ENCODE measurements at places on chromosomes 6 and 20.
A peak's percentile ranks its signal among the peaks of the same experiment; 100 is the strongest.

- no peak overlapping the region for H3K4me3 ChIP-seq
- no peaks in the 10 kb centered on the region for H3K27me3 ChIP-seq
- H3K4me1 ChIP-seq: no peaks in the 10 kb centered on the region
- H3K36me3 ChIP-seq: peaks cover 98% of the 10 kb centered on the region
These were observed 23.6 kb downstream of the SNX5 start for GRCh38 chr20:17944854-17945474.

DNA sequence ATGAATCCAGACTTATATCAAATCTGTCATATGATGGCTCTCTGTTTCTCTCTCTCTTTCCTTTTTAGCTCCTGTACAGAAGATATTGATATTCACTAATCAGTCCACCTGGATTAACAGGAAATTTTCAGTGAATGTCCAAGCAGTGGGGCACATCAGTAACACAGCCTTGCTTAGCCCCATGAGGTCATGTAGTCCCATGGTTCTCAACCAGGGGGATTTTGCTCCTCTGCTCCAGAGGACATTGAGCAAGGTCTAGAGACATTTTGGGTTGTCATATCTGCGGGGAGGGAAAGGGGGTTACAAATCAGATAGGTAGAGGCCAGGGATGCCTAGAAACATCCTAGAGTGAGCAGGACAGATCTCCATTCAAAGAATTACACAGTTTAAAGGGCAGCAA, 810 bp downstream of the GSTA1 start:
- no peaks in the 10 kb centered on the region for H3K4me1 ChIP-seq
- H3K4me3 ChIP-seq: no peak overlapping the region
- no peaks in the 10 kb centered on the region for H3K36me3 ChIP-seq
- no peak overlapping the region for H3K27ac ChIP-seq
- no peaks in the 10 kb centered on the region for H3K27me3 ChIP-seq

DNA sequence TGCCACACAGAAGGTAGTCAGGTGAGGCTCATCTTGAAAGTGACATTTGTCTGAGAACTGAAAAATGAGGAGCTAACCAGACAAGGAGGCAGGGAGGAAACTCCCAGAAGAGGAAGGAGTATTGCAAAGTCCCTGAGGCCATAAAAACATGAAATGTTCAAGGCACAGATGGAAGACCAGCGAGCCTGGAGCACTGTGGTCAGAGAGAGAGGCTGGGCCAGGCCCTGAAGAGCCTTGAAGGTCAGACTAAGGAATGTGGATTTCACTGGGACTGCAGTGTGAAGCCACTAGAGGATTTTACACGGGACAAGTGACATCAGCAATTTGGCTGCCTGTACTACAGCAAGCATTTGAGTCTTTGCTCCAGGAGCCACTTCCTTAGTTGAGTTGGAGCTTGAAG, 21.1 kb upstream of the TMEM181 start:
- H3K36me3 ChIP-seq: no peaks in the 10 kb centered on the region
- DNase-seq: no peak
- no peak overlapping the region for H3K4me3 ChIP-seq
- H3K27ac ChIP-seq: peak overlapping the region; percentile 3
- H3K4me1 ChIP-seq: peaks cover 17% of the 10 kb centered on the region

DNA sequence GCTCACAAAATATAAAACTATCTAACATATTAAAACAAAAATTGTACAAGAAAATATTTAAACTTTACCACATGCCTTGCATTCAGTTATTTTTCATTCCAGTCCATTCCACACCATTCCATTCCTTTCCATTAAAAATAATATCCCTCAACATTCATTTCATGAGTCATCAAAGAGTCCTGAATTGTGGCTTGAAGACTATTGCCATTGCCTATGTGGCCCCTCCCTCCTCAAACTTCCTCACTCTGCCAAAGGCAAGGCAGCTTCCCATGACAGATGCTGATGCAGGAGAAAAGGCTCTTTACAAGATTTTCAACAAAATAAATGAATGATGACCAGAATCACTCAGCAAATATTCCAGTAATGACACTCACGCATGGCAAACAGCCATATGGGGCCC, 31.7 kb downstream of the IL20RA start:
- H3K4me1 ChIP-seq: peaks cover 61% of the 10 kb centered on the region
- H3K27ac ChIP-seq: peak overlapping the region; percentile 9
- peaks cover 6% of the 10 kb centered on the region for H3K36me3 ChIP-seq
- peaks cover 4% of the 10 kb centered on the region for H3K27me3 ChIP-seq
- DNase-seq: no peak

DNA sequence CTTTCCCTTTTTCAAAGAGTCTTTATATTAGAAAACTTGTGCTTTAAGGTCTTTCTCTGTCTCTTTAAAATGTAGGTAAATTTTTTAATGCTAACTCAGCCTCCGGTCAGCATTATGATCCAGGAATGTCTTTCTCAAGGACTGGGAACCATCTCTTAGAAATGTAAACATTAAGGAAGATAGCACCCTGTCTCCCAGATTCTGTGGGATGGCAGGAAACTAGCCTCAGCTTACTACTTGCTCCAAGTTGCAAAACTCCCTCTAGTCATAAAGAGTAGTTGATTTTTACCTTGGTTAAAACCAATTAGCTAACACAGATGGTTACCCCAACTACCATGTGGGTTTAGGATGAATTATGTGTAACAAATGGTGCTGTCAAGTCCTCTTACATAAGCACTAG, 4.7 kb upstream of the TAAR1 start:
- H3K4me1 ChIP-seq: no peaks in the 10 kb centered on the region
- no peaks in the 10 kb centered on the region for H3K27me3 ChIP-seq
- no peaks in the 10 kb centered on the region for H3K36me3 ChIP-seq
- no peak for DNase-seq
- no peak overlapping the region for H3K4me3 ChIP-seq

DNA sequence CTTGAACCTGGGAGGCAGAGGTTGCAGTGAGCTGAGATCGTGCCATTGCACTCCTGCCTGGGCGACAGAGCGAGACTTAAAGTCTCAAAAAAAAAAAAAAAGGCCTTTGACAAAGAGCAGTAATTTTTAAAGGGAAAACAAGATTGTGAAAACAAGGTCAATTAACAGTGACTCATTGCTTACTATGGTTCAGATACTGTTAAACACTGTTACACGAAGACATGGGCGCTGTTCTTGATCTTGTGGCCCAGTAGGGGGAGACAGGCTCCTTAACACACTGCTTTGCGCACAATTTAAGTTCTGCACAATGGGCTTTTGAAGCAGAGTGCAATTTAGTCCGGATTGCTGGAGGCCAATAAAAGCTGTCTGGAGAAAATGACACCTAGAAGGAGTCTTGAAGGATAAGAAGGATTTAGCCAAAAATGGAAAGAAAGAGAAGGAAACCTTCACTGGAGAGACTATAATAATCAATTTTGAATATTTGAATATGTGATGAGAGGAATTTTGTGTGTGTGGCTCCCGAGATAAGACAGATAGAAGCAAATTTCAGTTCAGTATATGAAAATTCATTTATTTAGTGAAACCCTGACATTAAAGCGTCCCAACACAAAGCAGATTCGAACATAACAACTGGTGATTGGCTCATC, 6.0 kb upstream of the LATS1 start:
- no peak for DNase-seq
- H3K4me1 ChIP-seq: no peaks in the 10 kb centered on the region
- H3K27me3 ChIP-seq: no peaks in the 10 kb centered on the region

DNA sequence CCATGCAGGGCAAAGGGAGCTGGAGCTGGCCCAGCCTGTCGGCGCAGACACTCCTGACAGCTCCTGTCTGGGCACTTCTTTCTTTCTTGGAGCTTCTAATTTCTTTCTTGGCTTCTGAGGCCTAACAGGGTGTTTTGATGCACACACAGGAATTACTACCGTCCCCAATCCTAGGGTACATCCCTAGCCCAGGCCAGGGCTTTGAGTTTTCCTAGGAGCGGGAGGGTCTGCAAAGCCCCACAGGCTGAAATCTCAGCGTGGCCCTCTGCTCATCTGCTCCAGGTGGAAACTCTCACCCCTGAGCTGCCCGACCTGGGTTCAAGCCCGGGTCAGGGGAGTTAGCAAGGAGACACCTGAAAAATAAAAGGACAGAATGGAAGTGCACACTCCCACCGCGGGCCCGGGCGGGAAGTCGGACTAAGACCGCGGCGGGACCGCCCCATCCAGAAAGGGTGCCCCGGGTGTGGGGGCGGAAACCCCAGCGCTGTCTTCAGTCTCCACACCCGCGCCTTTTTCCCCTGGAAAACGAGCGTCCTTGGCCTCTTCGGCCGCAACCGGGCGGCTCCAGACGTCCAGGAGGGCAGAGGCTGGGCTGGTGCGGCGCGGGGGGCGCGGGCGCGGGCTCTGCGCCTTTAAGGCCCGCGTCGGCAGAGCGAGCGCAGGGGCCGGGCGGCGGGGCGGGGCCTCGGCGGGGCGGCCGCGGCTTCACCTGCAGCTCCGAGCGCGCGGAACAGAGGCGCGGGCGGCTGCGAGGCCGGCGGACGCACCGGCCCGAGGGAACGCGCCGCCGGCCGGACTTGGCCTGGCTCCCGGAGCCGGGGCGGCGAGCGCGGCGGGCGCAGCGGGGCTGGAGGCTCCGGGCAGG, at the start of gene CDH4:
TSS of gene CDH4 (plus strand) at position 733 of the 865 bp plus-strand sequence.
- DNase-seq: no peak
- H3K27me3 ChIP-seq: peaks cover 8% of the 10 kb centered on the region
- no peak within 1 kb of the TSS for H3K27ac ChIP-seq

DNA sequence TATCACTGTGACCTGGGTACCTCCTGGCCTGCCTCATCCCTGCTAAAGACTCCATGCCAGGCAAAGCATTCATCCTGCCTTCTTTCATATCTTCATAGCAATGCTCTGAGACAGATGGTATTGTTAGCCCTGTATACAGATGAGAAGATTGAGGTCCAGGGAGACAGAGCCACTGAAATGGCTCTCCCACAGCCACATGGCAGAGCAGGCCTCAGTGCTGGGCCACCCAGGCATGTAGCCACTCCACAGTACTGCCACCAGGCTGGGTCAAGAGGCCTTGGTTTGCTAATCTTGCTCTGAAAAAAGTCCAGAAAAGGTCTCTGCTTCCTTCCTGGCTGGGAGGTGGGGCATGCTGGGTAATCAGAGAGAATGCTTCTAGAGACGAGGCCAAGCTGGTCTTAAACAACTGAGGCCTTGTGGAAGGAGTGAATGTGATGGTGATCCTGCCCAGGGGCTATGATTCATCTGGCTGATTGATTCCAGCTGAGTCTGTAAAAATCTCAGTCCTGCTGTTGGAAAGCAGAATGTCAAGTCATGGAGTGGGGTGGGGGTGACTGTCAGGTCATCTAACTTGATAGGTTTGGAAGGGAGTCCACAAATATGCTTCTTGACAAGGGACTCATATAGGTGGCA, 29.8 kb downstream of the HM13 start:
- H3K36me3 ChIP-seq: peaks cover 9% of the 10 kb centered on the region
- peaks cover 23% of the 10 kb centered on the region for H3K4me1 ChIP-seq
- DNase-seq: no peak
- H3K27me3 ChIP-seq: no peaks in the 10 kb centered on the region
- H3K27ac ChIP-seq: peak overlapping the region; percentile 88

DNA sequence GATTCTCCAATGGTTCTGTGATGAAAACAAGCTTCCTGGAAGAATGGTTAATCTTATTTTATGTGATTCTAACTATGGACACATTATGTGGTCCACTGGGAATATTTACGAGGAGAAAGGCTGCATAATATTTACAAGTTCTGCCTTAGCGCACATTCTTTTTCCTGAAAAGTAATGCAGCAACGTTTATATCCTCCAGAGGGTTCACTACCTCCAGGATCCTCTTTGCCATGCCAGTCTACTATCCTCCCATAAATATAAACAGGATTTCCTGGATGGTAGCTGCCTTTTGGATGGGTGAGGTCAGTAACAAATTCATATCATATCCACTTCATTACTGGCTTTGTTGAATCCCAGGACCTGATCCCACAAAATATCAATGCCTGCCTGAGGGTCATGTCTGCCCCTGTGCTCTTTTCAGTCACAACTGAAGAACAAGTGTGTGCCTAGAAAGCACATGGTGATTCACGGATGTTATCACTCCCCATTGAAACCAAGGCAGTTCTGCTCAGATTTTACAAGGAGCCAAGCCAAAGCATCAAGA, 30.4 kb downstream of the ADGRF5 start:
- no peak overlapping the region for H3K4me3 ChIP-seq
- no peak for DNase-seq
- no peaks in the 10 kb centered on the region for H3K4me1 ChIP-seq

DNA sequence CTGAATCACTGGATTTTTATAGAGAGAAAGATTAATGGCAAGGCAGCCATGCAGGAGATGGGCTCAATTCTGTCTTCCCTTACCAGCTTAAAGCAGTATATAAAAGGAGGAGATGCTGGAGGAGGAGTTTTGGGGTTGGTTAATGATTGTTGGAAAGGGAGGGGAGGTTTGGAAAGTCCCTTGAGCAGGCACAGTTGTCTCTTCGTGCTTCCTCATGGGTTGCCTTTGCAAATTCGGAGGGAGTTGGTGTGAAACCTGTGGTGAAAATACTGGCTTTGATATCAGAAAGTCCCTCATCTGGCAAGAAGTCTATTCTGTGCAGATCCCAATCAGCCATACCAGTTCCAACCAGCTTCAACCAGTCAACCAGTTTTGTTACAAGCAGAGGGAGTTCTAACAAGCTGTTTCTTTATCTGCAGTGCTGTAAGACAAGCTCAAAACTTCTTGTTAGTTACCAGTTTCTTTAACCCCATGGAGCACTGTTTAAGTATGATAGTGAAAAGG, 107.0 kb downstream of the HIVEP1 start:
- no peak overlapping the region for H3K27ac ChIP-seq
- peaks cover 6% of the 10 kb centered on the region for H3K36me3 ChIP-seq
- peaks cover 4% of the 10 kb centered on the region for H3K4me1 ChIP-seq
- no peak overlapping the region for H3K4me3 ChIP-seq

DNA sequence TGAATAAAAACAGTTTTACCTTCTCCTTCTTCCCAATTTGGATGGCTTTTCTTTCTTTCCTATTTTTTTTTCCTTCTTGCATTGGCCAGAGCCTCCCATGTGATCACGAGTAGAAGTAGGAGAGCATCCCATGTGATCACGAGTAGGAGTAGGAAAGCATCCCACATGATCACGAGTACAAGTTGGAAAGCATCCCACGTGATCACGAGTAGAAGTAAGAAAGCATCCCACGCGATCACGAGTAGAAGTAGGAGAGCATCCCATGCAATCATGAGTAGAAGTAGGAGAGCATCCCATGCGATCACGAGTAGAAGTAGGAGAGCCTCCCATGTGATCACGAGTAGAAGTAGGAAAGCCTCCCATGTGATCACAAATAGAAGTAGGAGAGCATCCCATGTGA, 218.6 kb downstream of the DLL1 start:
- H3K27ac ChIP-seq: no peak overlapping the region
- no peak overlapping the region for H3K4me3 ChIP-seq

- H3K27me3 ChIP-seq: peaks cover 50% of the 10 kb centered on the region
- H3K36me3 ChIP-seq: no peaks in the 10 kb centered on the region
- no peak overlapping the region for H3K27ac ChIP-seq
- H3K4me3 ChIP-seq: no peak overlapping the region
- DNase-seq: no peak
These were observed 35.8 kb upstream of the NOP56 start for GRCh38 chr20:2616634-2617033.
